ENCODE measurements at places on chromosomes 12 and 14.

DNA sequence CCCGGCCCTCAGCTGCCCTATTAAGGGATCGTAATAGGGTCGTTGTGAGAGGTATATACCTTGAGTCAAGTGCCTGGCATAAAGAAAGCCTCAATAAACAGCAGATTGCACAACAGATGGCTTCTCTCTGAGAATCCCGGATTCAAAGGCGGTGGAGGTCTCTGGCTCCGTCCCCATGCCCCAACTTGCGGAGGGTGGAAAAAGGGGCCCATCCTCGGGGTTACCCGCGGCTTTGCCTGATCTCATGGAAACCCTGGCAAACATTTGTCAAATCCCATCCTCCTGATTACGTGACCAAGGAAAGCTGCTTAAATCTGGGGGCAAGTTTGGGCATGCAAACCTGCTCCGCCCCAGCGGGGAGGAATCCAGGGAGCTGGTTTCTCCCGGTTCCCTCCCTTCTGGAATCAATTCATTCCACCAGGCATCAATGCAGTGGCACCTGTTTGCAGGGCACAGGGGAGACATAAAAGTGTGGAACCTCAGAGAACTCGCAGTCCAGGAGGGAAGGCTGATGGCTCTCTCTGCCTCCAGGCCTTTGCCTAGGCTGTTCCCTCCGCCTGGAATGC, 12.3 kb downstream of the TRPV4 start:
- DNase-seq, result no peak

- DNase-seq, result no peak
Observed at GRCh38 chr14:71541271-71541670, 391.0 kb upstream of the RGS6 start.

- no peak for DNase-seq
Observed at GRCh38 chr12:7142809-7143465, 12.8 kb downstream of the CLSTN3 start.

GRCh38 chr12:127293507-127294310, 973.3 kb upstream of the TMEM132C start:
- DNase-seq, result no peak

DNA sequence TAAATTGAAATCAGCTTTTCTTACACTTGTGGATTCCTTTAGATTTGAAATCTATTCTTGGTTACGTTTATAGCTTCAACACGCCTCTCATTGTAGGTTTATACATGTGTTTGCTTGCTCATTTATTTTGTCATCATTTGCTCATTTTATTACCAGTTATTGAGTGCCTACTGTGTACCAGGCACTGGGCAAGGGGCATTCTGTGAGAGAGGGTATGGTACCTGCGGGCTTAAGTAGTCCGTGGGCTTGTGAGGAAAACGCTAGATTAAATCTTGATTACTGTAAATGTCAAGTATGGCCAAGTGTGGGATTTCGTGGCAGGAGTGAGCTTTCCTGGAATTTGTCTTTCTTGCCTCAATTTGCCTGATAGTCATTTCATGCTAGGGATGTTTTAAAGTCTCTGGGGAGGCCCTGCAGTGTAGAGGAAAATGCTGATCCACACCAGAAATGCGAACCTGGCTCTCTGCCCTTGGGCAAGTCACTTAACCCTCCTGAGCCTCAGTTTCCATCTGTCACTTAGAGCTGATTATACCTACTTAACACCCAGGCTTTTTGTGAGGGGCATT, 92.7 kb downstream of the CACNA1C start:
- no peak for DNase-seq

DNA sequence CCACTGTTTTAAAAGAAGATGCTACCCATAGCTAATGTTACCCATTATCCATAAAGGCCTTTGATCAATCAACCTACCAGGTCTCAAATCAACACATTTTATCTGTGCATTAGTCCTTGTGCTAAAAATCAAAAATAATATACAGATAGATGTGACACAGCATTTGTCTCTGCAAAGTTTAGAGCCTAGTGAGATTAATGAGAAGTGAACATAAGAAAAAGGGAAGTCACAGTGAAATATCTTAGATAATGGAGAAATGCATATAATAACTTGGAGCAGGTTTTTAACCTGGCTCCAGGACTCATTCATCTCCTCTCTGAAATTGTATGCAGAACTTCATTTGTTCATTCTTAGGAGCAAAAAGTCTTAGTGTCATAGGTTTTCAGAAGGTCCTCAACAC, 7.2 kb downstream of the PDE3A start:
- no peak for DNase-seq

DNA sequence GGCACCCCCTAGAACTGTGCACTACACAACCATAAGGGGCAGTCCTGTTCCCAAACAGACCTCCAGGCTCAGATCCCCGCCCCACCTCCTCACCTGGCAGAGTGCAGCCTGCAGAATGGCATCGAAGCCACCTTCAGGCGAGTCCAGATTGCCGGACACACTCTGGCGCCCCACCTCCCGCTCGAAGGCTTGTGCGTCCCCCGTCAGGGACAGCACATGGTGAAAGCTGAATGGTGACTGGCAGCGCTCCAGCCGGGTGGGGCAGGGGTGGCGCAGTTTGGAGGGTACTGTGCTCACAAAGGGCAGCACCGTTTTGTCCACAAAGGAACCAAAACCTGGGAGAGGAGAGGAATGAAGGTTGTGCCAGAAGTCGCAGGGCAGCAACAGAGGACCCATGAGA, 10.6 kb downstream of the ITGB7 start:
- DNase-seq, result no peak

GRCh38 chr12:50806176-50806575, 36.5 kb upstream of the TMPRSS12 start:
- no peak for DNase-seq

- no peak for DNase-seq
Observed at GRCh38 chr12:13304924-13305323, 108.4 kb downstream of the EMP1 start.

- no peak for DNase-seq
Observed at GRCh38 chr12:100151769-100152168, 9.1 kb upstream of the BLTP3B start.

- no peak for DNase-seq
Observed at GRCh38 chr12:24349051-24349799, 399.8 kb upstream of the SOX5 start.

GRCh38 chr14:22185789-22186188, 403.2 kb downstream of the DAD1 start:
- DNase-seq, result no peak

GRCh38 chr14:103699901-103700752, 15.1 kb downstream of the XRCC3 start:
- DNase-seq, result no peak

- no peak for DNase-seq
Observed at GRCh38 chr12:84069699-84070098, 842.9 kb downstream of the SLC6A15 start.

GRCh38 chr14:64605926-64606685, 56.3 kb downstream of the PPP1R36 start:
- no peak for DNase-seq

All from activated CD4-positive, CD25-positive, alpha-beta regulatory T cell treated with anti-CD3 and anti-CD28 coated beads, Interleukin-2, amount 50 U/mL, for 16 hours (primary cell).